Brain pericyte (primary cell): ENCODE measurements at places on chromosomes 7 and 10.
A peak's percentile ranks its signal among the peaks of the same experiment; 100 is the strongest.

GRCh38 chr7:117478836-117479224 lies 995 bp upstream of the CFTR start:
- no peak for DNase-seq

DNA sequence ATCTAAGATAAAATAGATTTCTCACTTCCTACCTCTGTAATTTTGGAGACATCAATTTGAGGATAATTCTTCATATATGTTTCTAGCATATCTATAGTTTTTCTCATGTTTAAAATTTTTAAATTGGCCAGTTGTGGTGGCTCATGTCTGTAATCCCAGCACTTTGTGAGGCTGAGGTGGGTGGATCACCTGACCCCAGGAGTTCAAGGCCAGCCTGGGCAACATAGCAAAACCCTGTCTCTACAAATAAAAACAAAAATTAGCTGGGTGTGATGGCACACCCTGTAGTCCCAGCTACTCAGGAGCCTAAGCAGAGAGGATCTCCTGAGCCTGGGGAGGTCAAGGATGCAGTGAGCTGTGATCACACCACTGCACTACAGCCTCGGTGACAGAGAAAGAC lies 4.9 kb downstream of the ACBD5 start:
- no peak for DNase-seq

DNA sequence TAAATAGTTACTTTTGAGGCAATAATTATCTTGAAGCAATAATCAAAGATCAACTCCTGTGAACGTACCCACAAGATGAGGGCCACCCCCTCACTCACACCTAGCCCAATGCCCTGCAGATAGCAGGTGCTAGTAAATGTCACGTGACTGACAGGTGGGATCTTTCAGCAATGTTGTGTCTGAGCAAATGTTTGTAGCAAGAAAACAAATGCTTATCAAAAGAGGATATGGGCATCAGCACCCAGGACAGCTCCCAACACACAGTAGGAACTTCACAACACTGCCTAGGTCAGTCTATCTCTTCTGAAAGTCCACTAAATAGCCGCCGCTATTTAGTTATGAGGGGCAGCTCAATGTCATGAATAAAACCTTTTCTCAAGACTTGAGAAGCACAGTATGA lies 120.8 kb upstream of the PDLIM1 start:
- no peak for DNase-seq

- peak; percentile 33 for DNase-seq
These were observed 11.7 kb downstream of the NOBOX start for GRCh38 chr7:144391823-144392255.

DNA sequence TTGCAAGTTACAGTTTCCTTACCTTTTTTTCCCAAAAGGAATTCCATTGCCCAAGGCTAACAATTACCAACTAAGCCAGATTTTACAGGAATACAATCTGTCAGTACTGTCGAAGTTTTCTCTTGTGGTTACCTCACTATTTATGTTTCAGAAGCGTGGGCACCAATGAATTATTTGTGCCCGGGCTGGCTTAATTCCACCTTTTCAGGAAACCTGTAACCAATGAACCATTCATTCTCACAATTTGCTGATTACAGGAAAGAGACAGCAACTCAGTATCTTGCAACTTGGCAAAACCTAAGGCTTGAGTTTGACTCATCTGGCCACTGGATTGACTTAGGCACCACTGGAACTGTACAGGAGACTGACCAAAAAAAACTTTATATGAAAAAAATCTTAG lies 485.6 kb downstream of the INHBA start:
- no peak for DNase-seq

DNA sequence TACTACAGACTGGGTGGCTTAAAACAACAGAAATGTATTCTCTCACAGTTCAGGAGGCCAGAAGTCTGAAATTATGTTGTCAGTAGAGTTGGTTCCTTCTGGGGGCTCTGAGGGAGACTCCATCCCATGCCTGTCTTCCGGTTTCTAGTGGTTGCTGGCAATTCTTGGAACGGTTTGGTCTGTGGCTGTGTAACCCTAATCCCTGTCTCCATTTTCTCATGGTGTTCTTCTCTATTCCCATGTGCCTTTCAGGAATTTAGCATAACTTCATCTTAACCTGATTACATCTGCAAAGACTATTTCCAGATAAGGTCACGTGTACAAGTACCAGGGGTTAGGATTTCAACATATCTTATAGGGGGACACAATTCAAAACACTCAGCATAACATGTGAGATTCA lies 73.2 kb downstream of the FAM241B start:
- no peak for DNase-seq

GRCh38 chr10:87862679-87863052 lies 667 bp downstream of the KLLN start:
- DNase-seq = no peak

- no peak for DNase-seq
These were observed 82.9 kb upstream of the HGF start for GRCh38 chr7:81852701-81853100.

DNA sequence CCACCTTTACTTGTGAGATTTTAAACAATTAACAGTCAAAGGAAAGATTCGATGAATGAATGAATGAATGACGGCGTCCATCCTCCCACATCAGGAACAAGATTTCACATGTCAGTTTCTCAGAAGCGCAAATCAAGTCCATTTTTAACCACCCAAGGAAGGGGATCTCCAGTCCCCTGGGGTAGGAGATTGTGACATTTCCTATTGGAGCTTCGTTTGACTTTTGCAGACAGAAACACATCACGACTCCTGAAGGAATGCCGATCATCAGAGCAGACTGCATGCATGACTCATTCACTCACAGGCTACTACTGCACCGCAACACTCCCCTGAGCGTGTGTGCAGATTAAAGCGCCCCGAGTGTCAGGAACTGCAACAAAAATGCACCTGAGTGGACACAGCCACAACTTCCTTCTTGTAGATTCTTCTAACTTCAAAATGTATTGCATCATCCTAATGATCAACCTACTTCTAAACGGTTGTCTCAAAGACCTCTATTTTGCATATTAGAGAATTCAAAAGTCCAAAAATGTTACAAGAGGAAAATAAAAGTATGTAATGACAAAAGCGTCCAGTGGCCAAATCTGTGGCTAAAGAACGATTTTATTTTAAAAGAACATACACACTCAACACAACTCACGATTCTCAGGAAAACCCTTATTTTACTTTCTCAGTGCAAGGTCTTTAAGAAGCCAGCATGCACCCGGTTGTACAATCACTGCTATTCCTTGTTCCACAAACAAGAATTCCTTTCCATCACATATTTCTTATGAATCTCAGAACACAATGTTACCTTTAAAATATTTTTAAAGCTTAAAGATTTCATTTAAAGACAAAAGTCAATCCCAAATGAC lies 172.6 kb downstream of the FAM107B start:
- DNase-seq = no peak

DNA sequence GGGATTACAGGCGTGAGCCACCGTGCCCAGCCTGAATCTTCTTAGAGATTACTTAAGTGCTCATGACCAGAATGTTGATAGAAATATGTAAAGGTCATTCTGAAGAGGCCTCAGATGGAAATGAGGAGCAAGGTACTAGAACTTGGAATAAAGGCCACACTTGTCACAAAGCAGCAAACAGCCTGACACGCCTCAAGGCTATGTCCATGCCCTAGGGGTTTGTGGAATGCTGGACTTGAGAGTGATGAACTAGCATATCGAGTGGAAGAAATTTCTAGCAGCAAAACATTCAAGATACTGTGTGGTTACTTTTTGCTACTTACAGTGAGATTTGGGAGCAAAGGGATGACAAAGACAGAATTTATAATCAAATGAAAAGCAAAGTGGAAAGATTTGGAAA lies 39.0 kb downstream of the ZNF438 start:
- no peak for DNase-seq

- DNase-seq = no peak
These were observed 16.3 kb upstream of the SAR1A start for GRCh38 chr10:70186571-70186970.

- DNase-seq = no peak
These were observed 381.2 kb upstream of the MGMT start for GRCh38 chr10:129085811-129086210.

GRCh38 chr7:65731562-65732035 lies 141.3 kb upstream of the VKORC1L1 start:
- DNase-seq = no peak

DNA sequence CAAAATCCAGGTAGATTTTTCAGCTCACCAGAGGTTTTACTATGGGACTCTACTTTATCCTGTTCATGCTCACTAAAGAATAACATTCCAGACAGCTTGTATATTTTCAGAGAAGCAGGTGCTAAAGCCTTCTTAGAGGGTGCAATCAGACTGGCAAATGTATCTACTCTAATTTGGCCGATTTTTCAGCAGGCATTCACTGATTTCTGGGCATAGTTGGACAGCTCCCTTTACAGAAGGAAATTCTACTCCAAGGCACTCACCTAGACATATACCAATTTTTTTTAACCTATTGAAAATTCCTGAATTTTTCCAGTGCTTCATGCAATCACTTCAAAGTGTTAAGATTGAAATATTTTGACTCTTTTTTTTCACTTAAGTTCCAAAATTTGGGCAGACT lies 3.8 kb upstream of the CNTNAP2 start:
- no peak for DNase-seq

DNA sequence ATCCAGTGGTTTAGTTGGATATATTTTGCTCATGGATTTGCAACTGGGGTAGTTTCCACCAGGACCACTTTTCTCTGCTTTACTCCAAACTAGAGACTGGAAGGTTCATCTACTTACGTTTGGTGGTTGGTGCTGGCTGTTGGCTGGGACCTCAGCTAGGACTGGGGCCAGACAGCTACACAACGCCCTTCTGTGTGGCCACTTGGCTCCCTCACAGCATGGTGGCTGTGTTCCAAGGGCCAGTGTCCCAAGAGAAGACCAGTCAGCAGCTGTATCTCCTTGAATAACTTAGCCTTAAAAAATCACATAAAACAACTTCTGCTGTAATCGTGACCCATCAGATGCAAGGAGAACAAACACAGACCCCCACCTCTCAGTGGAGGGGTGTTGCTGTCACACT lies 4.2 kb upstream of the KCNH2 start:
- no peak for DNase-seq

- DNase-seq = no peak
These were observed 91.5 kb downstream of the NRP1 start for GRCh38 chr10:33242931-33243330.

DNA sequence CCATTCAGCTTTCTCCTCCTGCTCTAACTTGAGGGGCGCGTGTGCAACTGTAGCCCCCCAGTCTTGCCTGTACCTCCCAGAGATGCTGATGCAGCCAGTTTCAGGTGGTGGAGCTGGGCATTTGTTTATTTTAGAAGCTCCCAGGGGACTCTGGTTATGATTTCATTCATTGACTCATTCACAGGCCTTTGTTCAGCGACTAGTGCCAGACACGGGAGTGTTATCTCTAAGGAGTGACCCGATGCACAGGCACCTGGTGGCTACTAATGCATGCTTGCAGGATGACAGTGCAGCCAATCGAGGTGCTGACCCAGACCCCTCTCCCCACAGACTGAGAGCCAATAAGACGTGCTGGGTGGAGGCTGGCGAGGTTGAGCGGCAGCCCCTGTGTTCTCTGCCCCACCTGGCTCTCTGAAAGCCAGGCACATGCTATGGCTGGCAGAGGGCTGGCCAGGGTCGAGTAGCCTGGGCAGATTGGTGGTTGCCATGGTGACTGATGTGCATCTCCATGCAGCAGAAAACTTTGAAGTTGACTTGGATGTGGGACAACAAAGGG lies 19.7 kb upstream of the SLC18A2 start:
- DNase-seq = no peak

DNA sequence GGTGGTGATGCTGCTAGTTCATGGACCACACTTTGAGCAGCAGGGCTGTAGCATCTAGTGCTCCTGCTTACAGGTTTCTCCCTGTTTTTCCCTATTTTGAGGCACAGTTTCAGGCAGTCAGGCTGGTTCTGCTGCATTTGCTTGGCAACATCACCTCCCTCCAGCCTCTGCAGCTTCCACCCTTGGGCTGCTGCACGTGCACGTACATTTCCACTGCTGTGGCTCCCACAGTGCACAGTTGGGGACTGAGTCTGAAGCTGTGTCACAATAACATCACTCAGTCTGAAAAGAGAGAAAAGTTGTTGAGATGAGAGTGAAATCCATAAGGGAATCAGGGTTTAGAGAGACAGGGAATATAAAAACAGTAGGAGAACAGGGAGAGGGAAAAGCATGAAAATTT lies 230.7 kb upstream of the FZD1 start:
- no peak for DNase-seq

GRCh38 chr10:113126229-113127201 lies 176.5 kb downstream of the TCF7L2 start:
- DNase-seq = peak; percentile 18

- no peak for DNase-seq
These were observed 20.8 kb downstream of the LAMB4 start for GRCh38 chr7:108109221-108109908.

DNA sequence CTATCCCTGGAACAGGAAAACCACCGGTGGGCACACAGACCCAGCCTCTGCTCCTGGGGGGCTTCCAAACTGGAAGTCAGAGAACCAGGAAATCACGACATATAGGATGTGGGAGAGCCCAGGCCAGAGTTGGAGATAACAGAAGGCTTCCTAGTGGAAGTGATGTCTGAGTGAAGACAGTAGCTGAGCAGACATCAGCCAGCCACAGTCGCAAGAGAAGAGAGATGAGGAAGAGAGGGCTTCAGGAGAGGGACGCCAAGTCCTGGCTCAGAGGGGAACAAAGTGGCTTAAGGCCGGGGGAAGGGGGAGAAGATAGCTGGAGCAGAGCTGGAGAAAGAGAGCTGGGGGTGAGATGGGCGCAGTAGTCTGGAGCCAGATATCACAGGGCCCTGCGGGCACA lies 30.9 kb upstream of the ELN start:
- no peak for DNase-seq

DNA sequence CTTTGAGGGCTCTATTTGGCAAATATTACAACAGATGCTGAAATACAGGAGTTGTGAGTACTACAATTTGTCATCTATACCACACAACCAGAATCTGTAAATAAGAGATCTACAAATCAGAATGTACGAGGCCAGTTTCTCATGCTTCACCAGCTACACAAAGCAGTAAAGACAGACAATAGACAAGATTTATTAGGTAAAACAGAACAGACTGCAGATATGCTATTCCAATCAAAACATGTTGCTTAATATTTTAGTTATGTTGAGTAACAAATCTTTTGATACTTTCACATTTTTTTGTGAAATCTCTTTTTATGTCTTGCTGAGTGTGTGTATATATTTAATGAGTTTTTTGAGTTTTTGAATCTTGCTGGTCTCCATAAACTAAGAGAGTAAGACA lies 109.1 kb downstream of the CHCHD3 start:
- DNase-seq = no peak

- DNase-seq = no peak
These were observed 3.6 kb upstream of the MXI1 start for GRCh38 chr10:110203500-110204455.
